ENCODE measurements at places on chromosomes 5 and 9. TPM values are rescaled to one million over a fixed set of nuclear protein-coding genes. Genes with fewer than 3 reads are reported as not detected.

DNA sequence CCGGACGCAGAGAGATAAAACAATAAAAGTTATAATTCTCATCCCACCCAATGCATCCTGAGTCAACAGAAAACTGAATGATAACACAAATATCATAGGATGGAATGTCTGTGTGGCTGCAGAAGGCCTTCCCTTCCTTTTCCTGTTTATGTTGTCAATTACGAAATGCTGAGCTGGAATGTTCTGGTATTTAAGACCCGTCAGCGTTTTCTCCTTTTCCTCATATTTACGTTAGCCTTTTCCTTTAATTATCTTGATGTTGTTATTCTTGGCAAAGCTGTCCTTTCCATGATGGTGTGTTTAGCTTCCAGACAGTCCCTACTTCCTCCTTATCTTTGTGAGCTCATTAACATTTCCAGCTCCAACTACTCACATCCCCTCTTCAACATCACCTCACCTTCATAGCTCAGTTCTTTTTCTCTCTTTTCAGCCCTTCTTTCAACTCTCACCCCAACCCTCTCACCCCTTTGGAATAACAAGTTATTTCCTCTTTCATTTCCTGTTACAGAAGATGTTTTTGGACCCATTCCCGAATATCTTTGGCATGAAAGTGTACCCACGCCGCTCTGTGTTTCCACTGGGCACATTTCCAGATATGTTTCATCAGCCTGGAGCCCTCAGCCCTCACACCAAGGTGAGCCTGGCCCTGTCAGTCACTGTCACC is 221.6 kb downstream of the NR2F1-AS1 start:
- DNase-seq: no peak

DNA sequence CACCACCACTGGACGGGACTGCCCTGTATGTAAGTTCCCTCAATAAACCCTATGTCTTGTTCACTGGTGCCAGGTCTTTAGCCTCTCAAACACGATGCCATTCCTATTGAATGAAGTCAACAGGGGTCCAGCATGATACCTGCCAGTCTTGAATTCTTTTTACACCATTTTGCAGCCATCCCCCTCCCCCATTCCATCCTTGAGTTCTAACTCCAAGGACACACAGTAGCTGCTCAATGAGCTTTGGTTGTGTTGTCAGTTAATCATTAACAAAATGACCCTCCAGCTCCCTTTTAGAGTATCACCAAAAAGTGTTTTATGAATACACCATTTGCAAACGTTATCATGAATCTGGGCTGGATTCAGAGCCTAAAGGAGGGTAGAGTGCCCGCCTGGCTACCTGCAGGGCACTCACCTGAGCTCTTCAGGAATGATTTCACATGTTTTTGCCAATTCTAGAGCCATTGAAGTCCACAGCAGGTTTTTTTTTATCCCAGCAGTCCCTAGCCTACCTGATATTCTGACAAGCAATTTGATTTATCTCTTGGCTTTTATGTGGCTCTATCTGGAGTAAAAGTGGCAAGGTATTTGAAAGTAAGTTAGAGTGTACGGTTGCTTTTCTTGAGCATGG is 271.8 kb downstream of the SMARCA2 start:
- DNase-seq: no peak

DNA sequence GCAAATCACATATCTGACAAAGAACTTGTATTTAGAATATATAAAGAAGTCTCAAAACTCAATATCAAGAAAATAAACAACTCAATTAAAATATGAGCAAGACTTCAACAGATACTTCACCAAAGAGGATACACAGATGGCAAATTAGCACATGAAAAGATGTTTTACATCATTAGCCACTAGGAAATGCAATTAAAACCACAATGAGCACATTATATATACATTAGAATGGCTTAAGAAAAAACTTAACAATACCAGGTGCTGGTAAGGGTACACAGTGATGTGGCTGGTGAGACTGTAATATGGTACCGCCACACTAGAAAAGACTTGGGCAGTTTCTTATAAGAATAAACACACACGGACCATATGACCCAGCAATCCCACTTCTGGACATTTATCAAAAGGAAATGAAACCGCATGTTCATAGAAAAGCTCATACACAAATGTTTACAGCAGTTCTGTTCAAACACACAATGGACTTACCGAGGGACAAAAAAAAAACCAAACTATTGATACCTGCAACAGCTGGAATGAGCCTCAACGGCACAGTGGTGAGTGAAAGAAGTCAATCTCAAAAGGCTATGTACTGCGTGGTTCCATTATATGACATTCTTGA is 27.6 kb downstream of the SEMA4D start:
- DNase-seq: no peak

The SAXO1 gene
- total RNA-seq: not detected

The BRIX1 gene
- 18.7 TPM for total RNA-seq

The ANKRD34B gene
- total RNA-seq: not detected

The TMC1 gene
- not detected for total RNA-seq
